ENCODE measurements at places on chromosomes 1 and 21.
A peak's percentile ranks its signal among the peaks of the same experiment; 100 is the strongest.

- DNase-seq: no peak
Observed at GRCh38 chr1:111992476-111992875, 3.0 kb upstream of the KCND3 start.

GRCh38 chr1:19456968-19457441 is 28.3 kb downstream of the CAPZB start:
- no peak for DNase-seq

- no peak for DNase-seq
Observed at GRCh38 chr21:42025376-42026081, 15.4 kb upstream of the ZBTB21 start.

DNA sequence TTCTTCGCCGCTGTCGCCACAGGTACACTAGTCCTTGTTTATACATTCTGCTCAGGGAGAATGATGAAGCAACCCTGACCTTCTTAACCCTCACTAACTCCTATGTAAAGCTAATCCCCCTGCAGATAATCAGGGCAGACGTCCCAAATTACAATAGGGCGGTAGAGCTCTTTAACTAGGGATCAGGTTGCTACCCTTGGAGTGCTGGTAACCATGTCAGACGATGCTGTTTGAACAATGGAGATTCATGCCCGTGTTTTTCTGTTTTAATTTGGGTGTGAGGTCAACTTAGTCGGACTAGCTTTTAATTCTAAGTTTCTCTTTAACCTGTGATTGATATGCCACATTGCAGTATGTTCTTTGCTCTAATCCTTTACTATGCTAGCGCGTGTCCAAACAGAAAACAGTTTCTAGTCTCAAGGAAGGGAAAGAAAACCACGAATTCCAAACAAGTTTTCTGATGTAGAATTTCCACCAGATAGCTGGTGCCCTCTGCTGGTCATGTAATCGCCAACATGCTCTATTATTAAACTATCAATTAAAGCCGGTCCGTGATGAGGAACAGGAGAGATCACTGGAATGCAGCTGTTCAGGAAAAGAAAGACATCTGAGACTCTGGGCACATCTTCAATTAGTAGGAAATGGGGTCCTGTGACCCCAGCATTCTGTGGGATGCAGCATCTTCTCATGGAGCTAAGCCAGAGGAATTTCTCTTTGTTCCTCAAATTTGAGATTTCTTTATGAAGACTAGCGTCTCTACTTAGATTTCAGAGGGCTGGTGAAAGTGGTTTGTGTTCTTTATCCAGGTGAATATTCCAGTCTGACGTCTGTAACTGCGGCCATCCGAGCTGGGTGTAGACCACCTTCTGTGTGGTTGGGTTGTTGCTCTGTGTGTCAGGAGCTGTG is 18.3 kb upstream of the VAMP3 start:
- peak; percentile 63 for DNase-seq

DNA sequence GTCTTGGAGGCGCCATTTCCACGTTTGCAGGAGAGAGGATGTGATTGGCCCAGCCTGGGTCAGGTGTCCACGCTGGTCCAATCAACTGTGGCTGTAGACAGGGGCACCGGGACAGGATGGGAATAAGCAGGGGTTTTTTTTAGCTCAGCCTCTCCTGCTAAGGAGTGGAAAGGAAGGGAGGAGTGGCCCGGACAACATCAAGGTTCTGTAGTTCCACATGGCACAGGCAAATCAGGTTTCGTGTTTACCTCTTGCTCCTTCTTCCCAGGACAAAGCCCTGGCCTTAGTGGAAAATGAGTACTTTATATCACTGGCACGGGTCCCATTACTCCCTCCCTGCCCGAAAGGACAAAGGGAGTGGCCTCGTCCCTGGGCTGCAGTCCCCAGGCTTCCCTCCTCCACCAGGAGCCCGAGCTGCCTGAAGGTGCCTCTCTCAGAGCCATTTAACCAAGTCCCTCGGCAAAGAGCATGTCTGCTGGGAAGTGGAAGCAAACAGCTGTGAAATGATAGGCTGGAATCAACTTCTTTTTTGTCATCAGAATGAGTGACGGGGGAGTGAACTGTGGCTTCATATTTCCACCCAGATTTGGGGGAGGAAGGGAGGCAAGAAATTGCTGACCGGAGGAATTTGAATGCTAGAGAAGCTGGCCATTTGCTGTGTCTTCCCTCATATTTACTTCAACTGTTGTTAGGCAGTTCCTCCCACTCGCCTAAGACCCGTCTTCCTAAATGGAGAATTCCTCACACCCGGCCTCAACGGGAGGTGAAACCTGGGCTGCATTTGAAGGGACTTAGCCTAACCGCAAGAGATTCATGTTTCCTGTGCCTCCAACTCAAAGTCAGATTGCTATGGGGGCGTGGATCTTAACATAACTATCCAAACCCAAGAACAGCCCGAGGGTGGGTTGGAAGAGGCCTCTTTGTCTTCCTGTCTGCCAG is 84.9 kb upstream of the SLC44A3 start:
- DNase-seq: no peak

- no peak for DNase-seq
Observed at GRCh38 chr1:29686012-29686930, 449.9 kb downstream of the PTPRU start.

GRCh38 chr21:28986677-28987076 is 6.0 kb downstream of the LTN1 start:
- DNase-seq: no peak

DNA sequence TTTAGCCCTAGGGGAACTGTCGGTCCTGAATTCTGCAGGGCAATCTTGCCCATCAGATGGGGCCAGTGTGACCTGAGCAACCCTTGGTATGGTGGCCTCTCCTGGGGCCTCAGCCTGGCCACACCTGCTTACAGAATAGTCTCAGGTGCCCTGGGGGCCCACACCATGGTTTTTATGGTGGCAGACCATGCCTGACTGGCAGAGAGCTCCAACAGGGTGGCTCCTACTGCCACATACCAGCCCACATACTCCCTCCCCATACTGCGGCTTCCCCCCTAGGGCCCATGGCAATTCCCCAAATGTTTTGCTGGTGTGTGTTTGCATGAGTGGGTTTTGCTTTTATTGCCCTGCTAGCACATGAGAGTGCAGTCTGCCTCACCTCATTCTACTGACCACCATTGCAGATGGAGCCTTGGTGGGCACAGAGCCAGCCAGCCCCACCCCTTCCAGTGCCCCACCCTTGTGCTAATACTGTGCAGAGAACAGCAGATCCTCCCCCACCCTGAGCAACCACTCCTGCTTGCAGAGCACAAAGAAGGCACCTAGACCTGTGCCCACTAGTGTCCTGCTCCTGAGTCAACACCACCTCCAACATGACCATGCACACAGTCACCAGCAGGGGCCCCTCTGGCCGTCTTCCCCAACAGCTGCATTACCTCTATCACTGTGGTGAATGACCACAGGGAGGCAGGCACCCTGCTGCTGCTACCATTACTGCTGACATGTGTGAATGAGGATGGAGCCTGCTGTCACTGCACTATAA is 86.8 kb downstream of the GDAP2 start:
- no peak for DNase-seq

DNA sequence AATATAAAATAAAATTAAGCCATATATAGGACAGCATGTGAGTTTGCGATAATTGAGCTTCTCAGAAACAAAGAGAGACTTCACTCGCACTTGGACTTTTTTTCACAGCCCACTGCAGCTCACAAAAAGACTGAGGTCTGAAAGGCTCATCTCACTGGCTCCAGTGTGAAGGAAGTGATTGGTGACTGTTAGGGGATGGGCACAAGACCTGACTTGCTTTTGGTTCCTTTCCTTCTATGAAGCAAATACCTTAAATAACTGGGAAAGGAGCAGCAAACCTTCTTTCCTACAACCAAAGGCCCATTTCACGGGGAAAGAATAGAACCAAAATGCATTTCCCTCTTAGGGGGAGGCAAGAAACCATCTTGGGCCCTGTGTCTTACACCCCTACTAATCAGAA is 13.1 kb upstream of the TTLL7 start:
- DNase-seq: no peak

DNA sequence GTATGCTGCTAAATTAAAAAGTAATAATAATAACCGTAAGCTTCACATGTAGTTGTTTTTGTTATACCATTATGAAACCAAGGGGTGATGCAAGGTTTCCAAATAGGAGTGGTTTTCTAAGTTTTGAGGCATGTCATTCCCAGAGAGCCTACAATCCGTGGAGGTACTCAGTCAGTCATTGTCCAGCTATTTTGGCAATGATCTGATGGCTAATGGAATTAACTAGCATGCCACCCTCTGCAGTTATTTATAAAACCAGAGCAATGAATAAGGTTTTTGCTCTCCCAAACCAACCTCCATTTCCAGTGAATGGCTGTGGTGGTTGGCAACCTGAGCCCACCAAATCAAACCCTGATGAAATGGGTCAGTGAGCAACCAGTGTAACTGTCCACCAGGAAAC is 106.4 kb downstream of the TBX15 start:
- DNase-seq: no peak

DNA sequence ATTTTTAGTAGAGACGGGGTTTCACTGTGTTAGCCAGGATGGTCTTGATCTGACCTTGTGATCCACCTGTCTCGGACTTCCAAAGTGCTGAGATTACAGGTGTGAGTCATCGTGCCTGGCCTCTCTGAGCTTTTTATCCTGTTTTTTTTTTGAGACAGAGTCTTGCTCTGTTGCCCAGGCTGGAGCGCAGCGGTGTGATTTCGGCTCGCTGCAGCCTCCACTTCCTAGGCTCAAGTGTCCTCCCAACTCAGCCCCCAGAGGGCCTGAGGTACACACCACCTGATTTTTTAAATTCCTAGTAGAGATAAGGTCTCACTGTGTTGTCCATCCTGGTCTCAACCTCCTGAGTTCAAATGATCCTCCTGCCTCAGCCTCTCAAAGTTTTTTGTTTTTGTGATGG is 20.4 kb downstream of the SESN2 start:
- no peak for DNase-seq

- DNase-seq: no peak
Observed at GRCh38 chr1:165443539-165444311, 1.2 kb downstream of the RXRG start.

DNA sequence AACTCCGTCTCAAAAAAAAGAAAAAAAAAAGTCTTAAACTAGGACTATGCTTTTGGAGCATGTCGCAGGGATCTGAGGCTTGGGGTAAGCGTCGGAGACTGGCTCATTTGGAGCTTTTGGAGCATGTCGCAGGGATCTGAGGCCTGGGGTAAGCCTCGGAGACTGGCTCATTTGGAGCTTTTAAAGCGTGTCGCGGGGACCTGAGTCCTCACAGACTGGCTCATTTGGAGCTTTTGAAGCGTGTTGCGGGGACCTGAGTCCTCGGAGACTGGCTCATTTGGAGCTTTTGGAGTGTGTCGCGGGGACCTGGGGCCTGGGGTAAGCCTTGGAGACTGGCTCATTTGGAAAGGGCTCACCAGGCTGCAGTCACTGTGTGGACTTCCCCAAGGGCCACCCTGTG is 13.6 kb upstream of the TSPEAR start:
- no peak for DNase-seq

DNA sequence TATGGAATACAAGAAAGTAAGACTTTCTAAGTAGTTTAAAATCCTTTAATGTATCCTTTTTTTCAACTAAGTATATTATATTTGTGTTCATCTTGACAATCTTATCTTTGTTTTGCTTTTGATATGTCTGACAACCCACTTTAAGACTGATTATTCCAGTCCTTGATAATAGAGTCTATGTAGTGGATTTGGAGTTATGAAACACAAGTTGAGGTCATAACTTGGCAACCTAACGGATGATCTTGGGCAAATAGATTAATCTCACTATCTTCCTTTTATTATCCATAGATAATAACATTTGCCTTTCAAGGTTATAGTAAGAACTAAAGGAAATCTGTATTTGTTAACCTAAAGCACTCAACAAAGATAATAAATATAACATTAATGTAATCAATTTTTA is 4.8 kb upstream of the GBP2 start:
- no peak for DNase-seq

GRCh38 chr1:7177438-7178146 is 392.3 kb downstream of the CAMTA1 start:
- no peak for DNase-seq

GRCh38 chr1:210866532-210866931 is 267.4 kb downstream of the KCNH1 start:
- DNase-seq: no peak

GRCh38 chr1:217388522-217389065 is 242.3 kb downstream of the GPATCH2 start:
- DNase-seq: no peak

DNA sequence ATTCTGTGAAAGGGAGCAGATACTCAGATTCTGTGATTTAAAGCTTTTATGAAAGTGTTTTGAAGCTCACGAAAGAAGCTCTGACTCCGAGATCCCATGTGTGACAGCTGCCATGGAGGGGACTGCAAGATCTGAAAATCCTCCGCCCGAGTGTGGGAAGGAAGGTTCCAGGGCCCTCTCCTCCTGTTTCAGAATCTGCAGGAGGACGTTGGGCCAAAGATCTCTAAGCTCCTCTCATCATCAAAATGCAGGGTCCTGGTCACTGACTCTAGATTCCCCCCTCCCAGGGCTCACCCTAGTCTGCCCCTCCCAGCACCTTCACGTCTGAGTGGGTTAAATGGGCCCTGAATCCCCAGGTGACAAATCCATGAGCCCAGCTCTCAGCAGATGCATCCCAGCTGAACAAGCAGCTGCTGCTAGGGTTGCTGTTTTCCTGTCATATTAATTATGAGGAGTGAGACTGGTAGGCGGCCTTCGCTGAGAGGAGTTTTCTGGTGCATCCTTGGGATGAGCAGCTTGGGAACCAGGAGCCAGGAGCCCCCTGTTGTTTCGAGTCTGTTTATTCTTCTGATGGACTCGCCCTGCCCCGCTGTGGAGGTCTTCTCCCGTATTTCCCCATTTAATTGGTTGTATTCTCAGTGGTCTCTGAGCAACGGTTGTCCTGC is 402.0 kb downstream of the MATN1 start:
- DNase-seq: no peak

DNA sequence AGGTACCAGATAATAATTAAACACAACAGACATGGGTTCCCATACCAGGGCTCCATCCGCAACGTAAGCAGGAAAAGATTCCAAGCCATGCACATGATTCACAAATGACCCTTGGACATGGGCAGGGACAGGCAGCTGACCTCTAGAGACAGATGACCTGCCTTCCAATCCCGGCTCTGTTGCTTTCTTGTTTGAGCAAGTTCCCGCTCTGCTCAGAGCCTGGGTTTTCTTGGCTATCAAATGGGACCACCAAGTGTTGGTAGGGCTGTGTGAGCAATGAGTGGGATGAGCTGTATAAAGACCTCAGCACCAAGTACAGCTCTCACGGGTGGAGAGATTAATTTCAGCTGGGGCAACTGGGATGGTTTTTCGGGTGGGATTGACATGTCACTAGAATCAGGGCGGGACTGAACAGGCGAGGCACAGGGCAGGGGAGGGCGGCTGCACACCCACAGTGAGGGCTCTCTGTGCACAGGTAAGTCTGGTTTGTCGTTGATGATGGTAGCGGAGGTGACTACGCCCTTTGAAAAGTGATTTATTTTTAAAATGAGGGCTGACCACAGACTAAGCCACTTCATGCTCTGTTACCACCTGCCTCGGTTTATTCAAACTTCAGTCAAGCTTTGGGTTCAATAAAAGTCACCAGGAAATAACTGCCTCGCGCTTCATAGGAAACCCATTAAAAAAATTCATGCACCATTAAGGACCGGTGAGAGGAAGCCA is 57.5 kb upstream of the IFFO2 start:
- no peak for DNase-seq

- DNase-seq: no peak
Observed at GRCh38 chr21:44595524-44595923, 3.2 kb upstream of the KRTAP10-6 start.

Measured in NCI-H1417 treated with DMSO at 0.1 percent for 48 hours (cell line).